ENCODE measurements at places on chromosomes 5 and 9. TPM values are rescaled to one million over a fixed set of nuclear protein-coding genes. Genes with fewer than 3 reads are reported as not detected.

Gene IFNA13
- total RNA-seq, result not detected

DNA sequence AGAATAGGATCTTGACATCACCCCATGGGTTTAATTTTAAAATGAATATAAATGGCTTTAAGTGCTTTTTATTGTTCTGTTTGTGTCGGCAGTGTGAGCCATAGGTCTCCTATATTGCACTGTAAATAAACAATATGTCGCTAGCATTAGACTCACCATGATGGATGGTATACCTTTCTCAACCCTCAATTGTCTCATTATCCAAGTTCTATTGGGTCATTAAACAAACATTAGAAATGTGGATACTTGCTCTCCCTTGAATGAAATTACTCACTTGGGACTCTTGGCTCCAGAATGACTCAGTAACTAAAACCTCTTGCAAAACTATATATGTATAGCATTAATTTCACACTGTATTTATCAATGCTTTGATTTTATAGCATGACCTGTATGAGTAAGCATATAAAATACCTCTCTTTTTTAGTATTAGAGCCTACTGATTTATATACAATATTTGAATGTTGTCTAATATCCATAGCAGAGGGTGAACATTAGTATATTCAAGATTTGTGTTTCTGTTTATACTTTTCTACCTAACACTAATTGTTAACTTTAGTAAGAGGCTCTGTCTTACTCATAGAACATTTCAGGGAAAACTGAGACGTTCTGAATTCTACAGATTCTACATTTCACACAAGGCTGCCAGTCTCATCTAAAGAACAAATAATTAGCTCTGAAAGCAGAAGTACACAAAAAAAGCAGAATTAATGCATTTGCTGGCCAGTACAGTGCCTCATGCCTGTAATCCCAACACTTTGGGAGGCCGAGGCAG is 303.8 kb upstream of the PRR16 start:
- no peak overlapping the region for H3K27ac ChIP-seq
- no peak for DNase-seq
- H3K4me1 ChIP-seq, result no peaks in the 10 kb centered on the region
- no peaks in the 10 kb centered on the region for H3K27me3 ChIP-seq
- no peaks in the 10 kb centered on the region for H3K36me3 ChIP-seq
- H3K4me3 ChIP-seq, result no peak overlapping the region

GRCh38 chr5:124060413-124061067 is 548.6 kb downstream of the CSNK1G3 start:
- H3K36me3 ChIP-seq, result no peaks in the 10 kb centered on the region
- no peaks in the 10 kb centered on the region for H3K27me3 ChIP-seq
- no peak overlapping the region for H3K27ac ChIP-seq
- DNase-seq, result no peak
- no peaks in the 10 kb centered on the region for H3K4me1 ChIP-seq
- H3K4me3 ChIP-seq, result no peak overlapping the region

- no peak overlapping the region for H3K4me3 ChIP-seq
- DNase-seq, result no peak
- H3K27ac ChIP-seq, result no peak overlapping the region
- no peaks in the 10 kb centered on the region for H3K27me3 ChIP-seq
- no peaks in the 10 kb centered on the region for H3K36me3 ChIP-seq
- H3K4me1 ChIP-seq, result no peaks in the 10 kb centered on the region
These were observed 49.7 kb downstream of the VAV2 start for GRCh38 chr9:133942206-133942975.

Measured in colonic mucosa (tissue), 4 donors.